Neural crest cell (in vitro differentiated cells): ENCODE measurements at places on chromosomes 3 and 15.

DNA sequence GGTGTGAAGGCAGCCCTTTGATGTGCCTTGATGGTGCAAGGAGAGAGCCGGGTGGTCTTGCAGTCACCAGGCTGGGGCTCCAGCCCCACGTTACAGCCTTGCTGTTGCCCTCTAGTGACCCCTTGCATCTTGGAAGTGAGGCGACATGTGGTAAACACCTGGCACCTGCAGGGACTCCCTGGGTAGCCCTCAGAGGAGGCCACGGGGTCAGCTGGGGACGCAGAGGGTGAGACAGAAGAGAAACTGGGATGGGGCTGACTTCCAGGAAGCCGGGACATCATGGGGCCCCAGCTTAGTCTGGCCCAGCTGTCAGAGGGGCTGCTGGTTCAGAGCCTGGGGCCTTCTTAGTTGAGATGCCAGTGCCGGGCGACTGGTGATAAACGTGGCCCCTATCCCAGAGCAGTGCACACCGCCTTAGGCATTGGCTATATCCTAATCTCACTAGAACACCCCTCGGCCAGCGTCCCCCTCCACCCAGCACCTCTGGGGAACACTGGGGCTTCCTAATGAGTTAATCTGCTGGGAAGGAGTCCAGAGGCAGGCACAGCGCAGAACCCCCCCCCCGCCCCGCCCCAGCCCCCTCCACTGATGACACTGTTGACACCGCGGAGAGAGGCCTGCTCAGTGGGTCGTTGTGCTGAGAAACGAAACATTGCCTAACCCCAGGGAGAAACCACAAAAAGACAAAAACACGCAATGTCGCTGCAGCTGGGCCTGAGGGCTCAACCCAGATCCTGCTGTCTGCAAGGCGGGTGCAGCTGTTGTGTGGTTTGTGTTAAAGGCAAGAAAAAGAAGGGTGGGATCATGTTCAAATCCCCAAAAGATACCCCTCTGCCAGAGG lies 60.5 kb upstream of the KLF13 start:
- DNase-seq, result no peak

GRCh38 chr3:15300323-15301078 lies 31.9 kb downstream of the SH3BP5 start:
- no peak for DNase-seq

DNA sequence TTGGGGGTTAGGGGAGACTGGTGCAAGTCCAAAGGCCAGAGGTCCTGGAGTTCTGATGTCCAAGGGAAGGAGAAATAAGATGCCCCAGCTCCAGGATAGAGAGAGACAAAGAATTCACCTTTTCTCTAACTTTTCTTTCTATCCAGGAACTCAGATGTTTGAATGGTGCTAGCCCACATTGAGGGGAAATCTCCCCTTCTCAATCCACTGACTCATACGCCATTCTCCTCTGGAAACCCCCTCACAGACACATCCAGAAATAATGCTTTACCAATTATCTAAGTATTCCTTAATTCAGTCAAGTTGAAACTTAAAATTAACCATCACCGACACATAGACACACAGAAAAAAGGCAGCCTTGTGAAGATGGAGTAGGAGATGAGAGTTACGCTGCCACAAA lies 1085.2 kb downstream of the NSUN3 start:
- no peak for DNase-seq

GRCh38 chr3:125281381-125281780 lies 68.8 kb upstream of the SLC12A8 start:
- DNase-seq, result no peak

DNA sequence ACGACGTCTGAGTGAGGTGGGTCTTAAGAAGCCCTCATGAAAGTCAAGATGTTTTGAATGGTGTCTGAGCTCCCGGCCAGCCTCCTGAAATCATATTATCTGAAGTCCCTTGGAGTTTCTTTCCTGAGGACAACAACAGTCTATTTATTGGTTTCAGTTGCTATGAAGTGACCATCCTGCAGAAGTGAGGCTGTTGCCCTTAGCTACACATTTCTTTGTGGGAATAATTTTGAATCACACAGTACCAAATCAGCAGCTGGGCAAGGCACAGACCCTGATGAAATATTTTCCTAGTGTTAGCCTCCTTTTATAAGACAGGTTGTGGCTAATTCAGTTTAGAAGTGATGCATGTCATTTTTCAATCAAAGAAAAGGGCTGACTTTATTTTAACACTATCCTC lies 220.7 kb upstream of the AZI2 start:
- DNase-seq, result no peak

GRCh38 chr3:13098192-13098988 lies 25.2 kb upstream of the IQSEC1 start:
- no peak for DNase-seq

DNA sequence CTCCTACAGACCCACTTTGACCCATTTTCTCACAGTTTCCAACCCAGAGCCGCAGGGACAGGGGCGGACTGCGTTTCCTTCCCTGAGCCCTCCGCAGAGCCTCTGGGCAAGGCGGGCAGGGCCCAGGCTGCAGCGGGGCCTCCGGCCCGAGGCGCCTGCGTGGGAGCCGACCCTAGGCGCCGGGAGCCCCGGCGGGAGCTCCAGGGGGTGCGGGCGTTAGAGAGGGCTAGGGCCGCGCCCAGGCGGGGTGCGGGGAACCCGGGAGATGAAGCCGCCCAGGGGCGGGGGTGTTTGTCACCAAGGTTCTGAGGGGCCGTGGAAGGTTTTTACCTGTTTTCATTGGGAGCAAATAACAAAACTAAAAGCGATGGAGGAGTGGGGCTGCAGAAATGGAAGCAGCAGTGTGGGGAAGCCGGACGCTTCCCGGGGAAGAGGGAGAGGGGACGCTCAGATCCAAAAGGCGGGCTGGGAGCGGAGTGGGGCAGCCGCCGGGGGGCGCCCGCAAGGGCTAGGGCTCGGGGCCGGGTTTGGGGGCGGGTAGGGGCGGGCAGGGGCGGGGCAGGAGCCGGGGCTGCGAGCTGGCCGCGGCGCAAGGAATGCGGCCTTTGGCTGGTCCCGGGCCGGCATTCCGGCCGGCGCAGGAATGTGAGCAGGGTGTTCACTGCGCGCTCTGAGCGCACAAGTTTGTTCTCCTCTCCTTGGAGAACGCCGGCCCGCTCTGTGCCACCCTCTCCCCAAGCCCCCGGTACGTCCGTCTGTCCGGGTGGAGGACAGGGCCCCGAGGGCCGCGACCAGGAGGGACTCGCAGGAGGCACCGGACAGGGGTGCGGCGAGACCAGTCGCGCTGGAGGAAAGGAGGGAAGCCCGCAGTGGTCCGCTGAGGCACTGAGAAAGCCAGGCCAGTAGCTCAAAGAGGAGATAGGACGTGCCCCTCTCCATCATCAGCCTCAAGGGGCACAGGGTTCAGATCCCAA lies 61.1 kb downstream of the AMOTL2 start:
- peak; percentile 44 for DNase-seq

GRCh38 chr15:99076109-99076508 lies 28.8 kb upstream of the SYNM start:
- no peak for DNase-seq

GRCh38 chr3:129734449-129734848 lies 128.0 kb upstream of the PLXND1 start:
- DNase-seq, result no peak

- no peak for DNase-seq
These were observed 39.9 kb upstream of the CCNL1 start for GRCh38 chr3:157199841-157200240.

DNA sequence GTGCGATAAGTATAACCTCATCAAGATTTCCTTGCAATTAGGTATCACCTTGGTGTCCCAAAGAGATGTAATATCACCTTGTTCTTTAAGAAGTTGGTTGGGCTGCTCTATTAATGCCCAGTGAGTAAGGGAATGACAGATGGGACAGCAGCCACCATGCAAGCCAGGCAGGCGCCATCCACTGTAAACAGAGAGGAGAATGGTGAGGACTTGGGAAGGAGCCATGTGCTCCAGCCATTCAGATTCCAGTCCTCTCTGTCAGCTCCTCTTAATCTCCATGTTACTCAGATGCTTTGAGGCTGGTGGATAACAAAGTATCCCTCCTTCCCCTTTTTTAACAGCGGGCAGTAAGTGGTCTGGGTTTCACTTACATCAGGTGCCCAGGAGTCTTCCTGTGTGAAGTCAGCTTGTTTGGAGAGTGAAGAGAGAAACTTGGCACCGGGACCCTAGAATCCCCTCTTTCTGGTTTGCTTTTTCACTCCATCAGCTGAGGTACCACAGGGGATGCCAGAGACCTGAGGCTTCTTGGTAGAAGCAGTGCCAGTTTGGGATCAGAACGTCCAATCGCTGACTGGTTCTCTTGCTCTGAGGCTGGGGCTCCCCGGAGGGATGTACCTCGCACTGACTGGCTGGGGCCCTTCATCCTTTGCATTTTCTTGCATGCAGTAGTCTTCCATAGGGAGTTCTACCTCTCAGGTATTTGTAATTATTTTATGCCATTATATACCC lies 29.5 kb downstream of the SLCO3A1 start:
- no peak for DNase-seq

- no peak for DNase-seq
These were observed 100.5 kb upstream of the NECTIN3 start for GRCh38 chr3:110971010-110971601.

DNA sequence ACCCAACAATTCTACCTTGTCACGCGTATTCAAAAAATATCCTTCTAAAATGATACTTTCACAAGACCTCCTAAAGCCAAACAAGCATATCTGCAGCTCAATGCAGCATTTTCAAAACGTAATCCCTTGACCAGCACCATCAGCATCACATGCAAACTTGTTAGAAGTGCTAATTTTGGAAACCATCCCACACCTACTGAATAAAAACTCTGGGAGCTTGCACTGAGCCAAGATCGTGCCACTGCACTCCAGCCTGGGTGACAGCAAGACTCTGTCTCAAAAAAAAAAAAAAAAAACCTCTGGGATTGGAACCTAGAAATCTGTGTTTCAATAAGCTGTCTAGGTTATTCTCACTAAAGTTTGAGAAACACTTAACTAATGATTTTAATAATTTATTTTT lies 223.3 kb upstream of the CCDC54 start:
- DNase-seq, result no peak

DNA sequence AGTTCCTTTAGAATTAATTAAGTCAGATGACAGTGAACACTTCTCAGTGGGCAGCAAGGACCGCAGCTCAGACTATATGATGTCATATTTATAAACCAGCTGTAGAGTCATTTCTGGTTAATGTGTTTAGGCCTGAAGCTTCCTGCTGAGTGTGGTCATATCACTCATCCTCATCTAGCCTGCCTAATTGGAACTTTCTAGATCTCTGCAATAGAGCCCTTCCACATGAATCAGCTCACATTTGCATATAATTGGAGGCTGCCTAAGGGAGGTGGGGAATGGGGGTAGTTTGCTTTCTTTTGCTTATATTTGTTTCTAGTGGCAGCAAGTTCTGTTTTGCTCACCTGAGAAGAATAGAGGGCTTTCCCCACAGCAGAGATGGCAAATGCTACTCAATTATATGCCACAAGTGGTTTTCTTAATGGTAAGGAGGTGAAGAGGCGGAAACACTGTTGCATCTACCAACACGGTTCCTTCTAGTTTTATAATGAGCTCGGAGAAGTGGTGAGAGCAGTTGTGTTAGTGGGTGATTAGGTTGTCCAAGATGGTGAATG lies 148.1 kb downstream of the KLHL25 start:
- no peak for DNase-seq

- no peak for DNase-seq
These were observed 172.1 kb upstream of the MITF start for GRCh38 chr3:69567023-69567709.

DNA sequence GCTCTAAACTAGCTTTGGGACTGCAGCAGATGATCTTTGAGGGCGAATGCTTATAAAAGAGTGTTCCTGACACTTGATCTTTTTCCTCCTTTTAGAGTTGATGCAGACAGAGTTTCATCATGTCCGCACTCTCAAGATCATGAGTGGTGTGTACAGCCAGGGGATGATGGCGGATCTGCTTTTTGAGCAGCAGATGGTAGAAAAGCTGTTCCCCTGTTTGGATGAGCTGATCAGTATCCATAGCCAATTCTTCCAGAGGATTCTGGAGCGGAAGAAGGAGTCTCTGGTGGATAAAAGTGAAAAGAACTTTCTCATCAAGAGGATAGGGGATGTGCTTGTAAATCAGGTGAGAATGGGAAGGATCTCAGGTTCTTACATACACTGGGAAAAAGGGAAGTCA lies 75.7 kb downstream of the KLHL25 start:
- DNase-seq, result no peak

GRCh38 chr3:197592361-197593045 lies 36.7 kb upstream of the BDH1 start:
- DNase-seq, result no peak

DNA sequence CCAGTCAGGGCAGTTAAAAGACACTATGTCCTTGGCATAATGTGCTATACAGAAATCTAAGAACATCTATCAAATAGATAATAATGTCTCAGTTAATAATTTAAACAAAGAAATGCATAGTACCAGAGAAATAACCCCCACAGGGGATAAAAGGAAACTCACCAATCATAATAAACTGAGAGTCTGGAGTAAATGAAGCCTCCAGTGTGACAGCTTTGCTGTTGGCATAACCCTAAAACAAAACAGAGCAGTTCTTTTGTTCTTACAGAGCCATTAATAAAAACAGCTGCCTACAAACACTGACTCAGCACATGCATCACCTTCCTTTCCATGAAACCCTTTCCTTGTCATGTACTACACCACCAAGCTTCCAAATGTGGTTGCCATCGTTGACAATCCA lies 13.5 kb downstream of the PPM1M start:
- no peak for DNase-seq

GRCh38 chr15:75091814-75092213 lies 68.4 kb downstream of the PPCDC start:
- no peak for DNase-seq

DNA sequence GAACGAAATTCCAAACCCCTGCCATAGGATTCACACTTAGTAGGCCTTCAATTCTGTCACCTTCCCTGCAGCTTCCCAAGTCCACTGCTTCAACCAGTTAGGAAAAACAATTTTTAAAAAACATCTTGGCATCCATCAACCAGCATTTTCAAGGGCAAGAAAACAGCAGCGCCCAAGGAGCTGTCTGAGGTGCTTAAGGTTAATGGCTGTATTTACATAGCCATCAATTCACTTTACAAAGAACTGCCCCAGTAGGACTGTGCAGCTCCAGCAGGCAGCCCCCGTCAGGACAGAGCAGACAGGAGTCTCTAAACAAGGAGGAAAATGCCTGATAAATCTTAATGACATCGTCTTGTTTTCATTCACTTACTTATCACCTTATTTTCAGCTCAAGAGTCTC lies 13.3 kb downstream of the TAFA4 start:
- DNase-seq, result no peak

- no peak for DNase-seq
These were observed 8.4 kb upstream of the PPP1R2 start for GRCh38 chr3:195551381-195551978.

GRCh38 chr3:121508389-121508788 lies 37.4 kb downstream of the POLQ start:
- no peak for DNase-seq

DNA sequence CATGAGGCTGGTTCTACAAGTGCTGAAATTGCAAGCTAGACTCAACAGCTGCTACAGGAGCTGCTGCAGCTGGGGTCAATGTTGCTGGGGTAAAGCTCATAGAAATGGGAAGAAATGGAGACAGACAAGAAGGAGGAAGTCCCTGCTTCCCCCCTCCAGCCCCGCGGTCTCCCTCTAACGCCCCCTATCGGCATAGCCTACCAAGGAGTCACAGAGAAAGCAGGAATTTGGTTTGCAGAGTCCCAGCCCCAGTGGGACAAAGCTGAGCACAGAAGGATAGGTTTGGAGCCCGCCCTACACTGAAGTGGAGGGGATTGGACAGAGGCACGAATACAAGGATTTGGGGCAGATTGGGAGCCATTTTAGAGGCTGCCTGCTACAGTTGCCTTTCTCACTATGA lies 176.9 kb upstream of the ANKRD28 start:
- DNase-seq, result no peak
